ENCODE measurements at places on chromosomes 6 and 20.

- DNase-seq = no peak
Measured at GRCh38 chr6:125974214-125974866, 12.0 kb upstream of the TRMT11 start.

- DNase-seq = no peak
Measured at GRCh38 chr6:132161283-132161682, 210.1 kb upstream of the CCN2 start.

DNA sequence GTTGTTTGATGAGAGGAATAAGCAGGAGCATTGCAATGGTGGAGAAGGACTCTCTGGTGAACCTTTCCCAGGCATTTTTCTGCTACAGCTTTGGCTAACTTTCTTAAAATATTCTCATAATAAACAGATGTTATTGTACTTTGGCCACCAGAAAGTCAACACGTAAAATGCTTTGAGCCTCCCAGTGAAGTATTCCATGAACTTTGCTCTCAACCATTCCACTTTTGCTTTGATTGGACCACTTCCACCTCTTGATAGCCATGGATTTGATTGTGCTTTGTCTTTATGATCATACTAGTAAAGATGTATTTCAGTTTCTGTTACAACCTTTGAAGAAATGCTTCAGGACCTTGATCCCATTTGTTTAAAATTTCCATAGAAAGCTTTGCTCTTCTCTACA lies 241.1 kb downstream of the TENT5A start:
- DNase-seq = no peak

GRCh38 chr6:13572951-13573654 lies 1.3 kb upstream of the SIRT5 start:
- DNase-seq = no peak

GRCh38 chr6:41558033-41558807 lies 12.0 kb downstream of the FOXP4 start:
- DNase-seq = no peak
